ENCODE measurements at places on chromosomes 6 and 20.

DNA sequence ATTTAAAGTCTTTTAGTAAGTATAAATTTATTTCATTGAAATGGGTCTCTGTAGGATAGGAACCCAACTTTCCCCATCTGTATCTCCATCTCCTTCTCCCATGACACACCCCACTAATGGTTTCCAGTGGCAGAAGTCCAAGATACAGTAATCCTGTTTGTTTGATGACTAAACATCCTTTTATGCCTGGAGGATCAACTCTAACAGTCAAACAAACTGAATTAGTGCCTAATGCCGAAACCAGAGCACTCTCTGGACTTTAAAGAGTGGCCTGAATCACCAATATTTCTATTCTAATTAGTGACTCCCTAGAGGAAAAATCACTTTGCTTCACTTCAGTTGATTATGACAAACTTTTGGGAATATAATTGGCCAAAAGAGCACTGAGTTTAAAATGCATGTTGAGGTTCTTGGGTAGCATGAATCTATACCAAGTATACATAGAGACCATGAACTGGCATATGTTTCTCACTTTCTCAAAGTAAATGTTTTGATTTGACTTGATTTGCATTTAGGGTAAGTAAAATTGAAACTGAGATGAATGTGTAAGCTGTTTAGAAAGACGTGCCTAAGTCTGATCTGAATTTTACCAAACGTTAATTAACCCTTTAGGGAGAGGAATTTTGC is 776.4 kb upstream of the NRSN1 start:
- no peak for DNase-seq

DNA sequence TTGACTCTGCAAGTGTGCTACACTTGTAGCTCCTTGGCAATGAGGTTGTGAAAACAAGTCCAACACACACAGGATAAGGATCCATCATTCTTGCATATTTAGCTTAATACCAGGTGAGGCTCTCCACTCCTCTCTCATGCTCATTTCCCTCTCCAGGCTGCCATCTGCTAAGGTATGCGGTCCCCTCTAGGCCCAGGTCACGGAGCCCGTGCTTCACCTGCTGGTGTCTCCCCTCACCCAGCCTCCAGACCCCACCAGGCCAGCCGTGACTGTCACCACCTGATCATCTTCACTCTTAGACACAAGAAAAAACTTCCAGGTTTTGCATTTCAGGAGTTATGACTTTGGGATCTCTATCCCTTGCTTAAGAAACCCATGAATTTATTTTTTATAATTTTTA is 14.2 kb upstream of the NCR2 start:
- no peak for DNase-seq

DNA sequence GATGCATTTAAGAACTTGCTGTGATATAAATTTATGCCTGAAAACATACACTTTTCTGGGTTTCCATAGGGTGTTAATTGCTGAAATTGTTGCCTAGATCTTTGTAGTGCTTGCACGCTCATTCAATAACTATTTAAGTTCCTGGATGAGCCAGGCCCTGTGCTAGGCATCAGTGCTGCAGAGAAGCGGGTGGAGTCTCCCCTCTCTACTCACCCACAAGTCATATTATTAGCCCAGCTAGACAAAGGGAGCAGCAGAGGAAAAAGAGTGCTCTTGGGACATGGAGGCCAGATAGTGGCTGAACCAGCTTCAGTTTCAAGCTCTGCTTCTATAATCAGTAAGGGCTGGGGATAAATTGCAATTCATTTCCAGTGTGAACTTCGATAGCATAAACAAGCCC is 329.1 kb downstream of the TFAP2B start:
- no peak for DNase-seq

GRCh38 chr20:7362601-7363000 is 577.7 kb downstream of the HAO1 start:
- DNase-seq: no peak

- no peak for DNase-seq
These were observed 3.2 kb upstream of the ZBTB12 start for GRCh38 chr6:31905041-31905440.

DNA sequence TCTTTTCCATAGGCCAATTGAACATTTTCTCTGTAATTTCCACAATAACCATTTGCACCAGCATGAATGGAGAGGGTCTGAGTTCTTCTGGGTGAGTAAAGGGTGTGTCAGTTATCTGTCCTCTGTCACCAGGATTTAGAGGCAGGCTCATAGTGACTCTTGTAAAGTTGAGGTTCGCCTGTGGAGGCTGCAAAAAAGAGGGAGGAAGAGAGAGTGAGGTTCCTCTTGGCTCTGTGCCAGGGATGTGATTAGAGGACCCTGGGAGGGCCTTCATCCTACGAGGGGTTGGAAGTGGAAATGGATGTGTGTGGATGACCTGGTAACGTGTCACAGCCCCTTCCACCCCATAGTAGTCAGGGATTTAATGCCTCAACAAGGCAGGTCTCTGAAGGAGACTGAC is 242.0 kb downstream of the ESR1 start:
- no peak for DNase-seq

DNA sequence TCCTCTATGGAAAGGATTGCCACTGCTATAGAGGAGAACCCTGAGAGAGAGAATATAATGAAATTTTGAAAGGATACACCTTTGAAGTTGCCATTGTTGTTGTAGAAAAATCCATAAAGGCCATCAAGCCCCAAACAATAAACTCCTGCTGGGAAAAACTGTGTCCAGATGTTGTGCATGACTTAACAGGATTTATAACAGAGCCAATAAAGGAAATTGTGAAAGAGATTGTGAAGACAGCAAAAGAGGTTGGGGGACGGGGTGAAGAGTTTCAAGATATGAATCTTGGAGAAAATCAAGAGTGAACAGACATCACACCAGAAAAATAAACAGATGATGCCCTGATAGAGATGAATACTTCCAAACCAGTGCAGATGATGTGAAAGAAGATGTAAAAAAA is 396.4 kb downstream of the BCKDHB start:
- DNase-seq: no peak

DNA sequence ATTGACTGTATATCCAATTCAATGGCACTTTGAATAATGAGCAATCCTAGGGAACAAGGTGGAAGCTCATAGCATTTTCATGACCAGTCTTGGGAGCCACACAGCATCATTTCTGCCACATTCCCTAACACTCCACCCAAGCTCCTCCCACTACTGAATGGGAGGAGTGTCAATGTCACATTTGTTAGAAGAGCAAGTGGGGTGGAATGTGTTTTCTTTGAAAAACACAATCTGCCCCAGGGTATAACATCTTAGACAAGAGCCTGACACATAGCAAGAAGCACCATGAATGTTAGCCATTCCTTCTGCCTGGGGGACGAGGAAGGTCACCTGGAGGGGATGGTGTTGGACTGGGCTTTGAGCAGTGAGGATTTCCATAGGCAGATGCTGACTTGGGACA is 258.3 kb upstream of the PMEPA1 start:
- DNase-seq: no peak

GRCh38 chr6:109769213-109769612 is 78.1 kb downstream of the FIG4 start:
- no peak for DNase-seq

DNA sequence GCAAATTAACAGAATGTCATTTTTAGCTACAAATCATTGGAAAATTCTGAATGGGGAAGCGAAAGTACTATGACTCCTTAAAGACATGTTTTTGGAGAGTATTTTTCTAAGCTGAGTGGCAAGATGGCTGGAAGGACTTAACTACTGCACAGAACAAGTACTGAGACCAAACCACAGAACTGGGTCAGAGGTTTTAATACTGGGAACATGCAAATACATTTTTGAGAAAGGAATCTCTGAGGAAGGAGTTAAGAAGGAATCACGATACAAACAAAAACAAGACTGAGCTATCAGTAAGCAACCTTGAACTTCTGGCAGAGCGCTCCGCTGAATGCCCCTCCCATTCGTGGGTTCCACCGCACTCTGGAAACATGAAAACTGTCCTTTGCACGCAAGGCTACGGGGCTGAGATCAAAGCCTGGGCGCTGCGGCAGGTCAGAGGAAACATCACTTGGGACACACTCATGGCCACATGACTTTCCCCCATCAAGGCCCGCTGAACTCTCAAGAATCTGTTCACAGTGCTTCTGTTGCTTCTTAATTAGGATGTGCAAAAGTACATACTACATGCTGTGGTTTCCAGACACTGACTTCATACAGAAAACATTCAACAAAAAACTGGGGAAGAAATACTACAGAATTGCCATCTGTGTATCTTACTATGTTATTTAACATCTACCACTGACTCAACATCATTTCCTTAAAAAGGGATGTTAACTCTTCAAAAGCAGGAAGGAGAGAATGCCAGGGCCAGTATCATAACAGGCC is 27.8 kb downstream of the SLC23A2 start:
- no peak for DNase-seq

DNA sequence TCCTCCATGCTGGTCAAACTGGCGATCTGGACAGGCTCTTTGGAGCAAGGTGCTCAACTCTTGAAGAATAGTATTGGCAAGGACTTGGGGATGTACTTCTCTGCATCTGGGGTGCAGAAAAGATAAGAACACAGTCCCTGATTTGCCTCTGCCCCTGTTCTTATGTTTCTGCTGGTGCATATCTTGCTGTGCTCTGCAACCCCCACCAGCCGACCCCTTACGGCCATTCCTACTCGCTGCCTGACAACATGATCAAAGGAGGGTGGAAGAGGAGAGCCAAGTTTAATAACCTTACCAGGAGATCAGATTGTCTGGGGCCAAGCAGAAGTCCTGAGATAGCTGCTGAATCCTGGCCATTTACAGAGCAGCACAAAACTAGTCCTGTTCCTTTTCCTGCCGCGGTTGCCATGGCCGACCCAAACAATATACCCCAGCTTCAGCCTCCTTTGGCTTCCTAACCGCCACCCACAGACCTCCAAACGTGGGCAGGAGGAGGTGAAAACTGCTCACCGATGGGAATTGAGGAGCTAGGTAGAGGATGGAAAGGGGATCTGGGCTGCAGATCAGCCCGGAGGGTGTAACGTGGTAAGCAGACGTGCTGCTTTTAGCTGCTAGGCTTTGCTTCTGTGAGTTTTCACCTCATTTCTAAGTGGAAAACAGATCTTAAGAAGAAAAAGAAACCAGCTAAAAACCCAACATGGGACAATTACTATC is 60.9 kb downstream of the ATXN1 start:
- no peak for DNase-seq

DNA sequence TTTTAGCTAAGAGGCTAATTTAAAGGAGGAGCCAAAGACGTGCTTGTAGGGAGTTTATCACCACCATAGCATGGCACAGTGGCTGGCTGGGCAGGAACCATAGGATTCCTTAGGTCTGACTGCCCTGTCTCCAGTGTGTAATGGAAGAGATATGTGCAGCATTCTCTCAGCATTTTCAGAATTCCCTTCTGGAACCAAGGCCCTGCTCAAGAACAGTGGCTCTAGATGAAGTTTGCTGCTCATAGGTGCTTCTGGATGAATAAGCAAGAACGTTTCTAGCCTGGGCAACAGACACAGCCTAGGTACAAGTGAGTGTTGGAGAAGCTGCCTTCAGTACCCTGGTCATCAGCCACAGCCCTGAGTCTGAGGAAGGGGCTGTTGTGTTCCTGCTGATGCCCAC is 69.1 kb downstream of the LCA5 start:
- DNase-seq: no peak

DNA sequence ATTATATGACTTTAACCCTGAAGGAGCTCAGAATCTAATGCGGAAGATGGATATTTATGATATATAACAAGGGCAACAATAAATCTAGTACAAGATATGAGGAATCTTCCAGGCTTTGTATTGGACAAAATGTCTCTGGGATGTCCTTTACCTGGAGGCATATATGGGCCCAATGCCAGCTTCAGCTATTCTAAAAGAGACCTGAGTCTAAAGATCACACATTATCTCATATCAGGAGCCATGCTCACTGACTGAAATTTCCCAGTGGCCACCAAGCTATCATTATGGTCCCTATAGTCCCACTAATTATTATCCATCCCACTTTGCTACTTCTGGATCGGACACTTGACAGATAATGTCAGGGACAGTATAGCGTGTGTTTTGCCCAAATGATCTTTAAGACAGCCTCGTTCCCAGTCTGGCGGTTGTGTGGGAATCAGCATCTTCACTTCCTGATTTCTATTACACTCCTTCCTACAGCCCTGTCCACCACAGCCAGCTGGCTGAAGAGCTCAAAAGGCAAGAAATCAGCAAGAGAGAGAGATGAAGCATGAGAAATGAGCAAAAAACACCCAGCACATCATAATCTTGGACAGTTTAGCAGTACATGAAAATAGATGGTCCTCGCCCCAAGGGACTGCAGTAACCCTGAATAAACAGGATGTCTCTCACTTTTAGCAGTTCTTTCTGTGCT is 34.9 kb downstream of the KLHL31 start:
- DNase-seq: no peak

DNA sequence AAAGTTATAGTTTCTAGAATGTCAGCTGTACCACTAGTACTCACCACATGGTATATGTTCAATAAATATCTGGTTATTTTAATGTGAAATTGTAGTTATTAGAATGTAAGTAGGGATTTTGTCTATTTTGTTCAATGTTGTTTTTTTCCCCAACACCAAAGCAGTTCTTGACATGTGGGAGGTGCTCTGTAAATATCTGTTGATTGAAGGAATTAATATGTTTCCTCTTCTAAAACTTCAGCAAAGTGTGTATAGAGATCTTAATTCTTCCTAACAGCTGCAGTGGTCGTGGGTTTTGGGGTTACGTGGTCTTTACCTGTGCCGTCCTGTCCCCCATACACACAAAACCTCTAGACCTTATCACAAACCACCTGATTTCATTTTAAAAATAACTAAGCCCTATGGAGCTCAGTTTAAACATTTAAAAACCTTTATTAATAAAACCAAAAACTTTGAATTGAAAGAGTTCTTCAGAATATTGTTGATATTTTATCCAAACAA is 471.9 kb upstream of the SOX4 start:
- DNase-seq: no peak

DNA sequence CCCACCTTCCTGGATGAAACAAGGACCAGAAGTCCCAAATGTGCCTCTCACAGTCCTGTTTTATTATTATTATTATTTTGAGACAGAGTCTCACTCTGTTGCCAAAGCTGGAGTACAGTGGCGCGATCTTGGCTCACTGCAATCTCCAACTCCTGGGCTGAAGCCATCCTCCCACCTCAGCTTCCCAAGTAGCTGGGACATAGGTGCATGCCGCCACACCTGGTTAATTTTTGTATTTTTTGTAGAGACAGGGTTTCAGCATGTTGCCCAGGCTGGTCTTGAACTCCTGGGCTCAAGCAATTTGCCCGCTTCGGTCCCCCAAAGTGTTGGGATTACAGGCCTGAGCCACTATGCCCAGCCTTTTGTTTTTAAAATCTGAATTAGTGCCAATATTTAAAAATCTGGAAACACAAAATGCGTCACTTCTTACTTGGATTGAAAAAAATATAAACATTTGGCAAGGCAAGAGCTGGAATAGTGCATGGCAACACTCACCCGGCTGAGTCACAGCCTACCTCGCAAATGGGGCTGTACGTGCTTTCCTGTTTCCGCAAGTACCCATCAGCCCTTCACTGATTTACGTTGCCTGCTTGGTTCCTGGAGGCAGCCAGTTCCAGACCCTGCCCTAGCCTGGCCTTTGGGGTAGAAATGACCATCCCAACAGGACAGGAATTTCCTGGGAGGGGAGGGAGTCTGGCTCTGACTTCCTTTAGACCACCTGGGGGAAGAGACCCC is 6.3 kb downstream of the SDCBP2 start:
- no peak for DNase-seq

GRCh38 chr20:48933017-48933766 is 11.7 kb downstream of the ARFGEF2 start:
- no peak for DNase-seq
